ENCODE measurements at places on chromosomes 12 and 14. TPM values are rescaled to one million over a fixed set of nuclear protein-coding genes. Genes with fewer than 3 reads are reported as not detected.

NCAPD2 gene
- 37.8 TPM for total RNA-seq

ZNF664 gene
- 49.7 TPM for total RNA-seq

KLHDC1 gene
- total RNA-seq = 1.1 TPM

NOP9 gene
- total RNA-seq = 27.6 TPM

GPD1 gene
- total RNA-seq = not detected

SUDS3 gene
- total RNA-seq = 21.6 TPM

KRT71 gene
- total RNA-seq = not detected

- H3K4me3 ChIP-seq = no peak overlapping the region
- peaks cover 2% of the 10 kb centered on the region for H3K27me3 ChIP-seq
- peaks cover 42% of the 10 kb centered on the region for H3K4me1 ChIP-seq
- no peaks in the 10 kb centered on the region for H3K36me3 ChIP-seq
- DNase-seq = no peak
- H3K27ac ChIP-seq = peak overlapping the region; percentile 61
Measured at GRCh38 chr12:12216349-12217017, 50.4 kb downstream of the LRP6 start.

GRCh38 chr14:35320472-35320871 is 28.3 kb downstream of the PSMA6 start:
- no peak for DNase-seq
- H3K36me3 ChIP-seq = peaks cover 18% of the 10 kb centered on the region
- no peaks in the 10 kb centered on the region for H3K27me3 ChIP-seq
- H3K4me3 ChIP-seq = no peak overlapping the region

DNA sequence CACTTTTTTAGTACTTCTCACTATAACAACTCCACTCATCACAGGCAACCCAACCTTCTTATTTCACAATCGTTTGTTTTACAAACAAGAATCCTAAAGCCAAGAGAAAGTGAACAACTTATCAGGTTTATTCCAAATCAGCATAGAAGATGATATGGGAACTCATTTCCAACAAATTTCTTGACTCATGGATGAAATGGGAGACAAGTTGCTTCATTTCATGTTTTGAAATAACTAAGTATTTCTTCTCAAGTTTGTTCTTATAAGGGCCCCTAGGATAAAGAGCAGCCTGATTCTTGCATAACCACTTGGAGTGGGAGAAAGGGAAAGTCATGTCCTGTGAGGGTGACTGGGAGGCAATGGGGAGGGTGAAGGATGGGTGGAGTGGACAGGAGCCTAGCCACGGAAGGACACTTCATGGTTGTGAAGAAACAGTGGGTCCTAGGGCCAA is 168.3 kb downstream of the DUSP6 start:
- H3K36me3 ChIP-seq = peaks cover 7% of the 10 kb centered on the region
- no peak for DNase-seq
- H3K4me3 ChIP-seq = no peak overlapping the region
- H3K27me3 ChIP-seq = no peaks in the 10 kb centered on the region

GRCh38 chr14:53365486-53366130 is 212.5 kb upstream of the DDHD1 start:
- H3K4me3 ChIP-seq = no peak overlapping the region
- no peak overlapping the region for H3K27ac ChIP-seq
- peaks cover 6% of the 10 kb centered on the region for H3K27me3 ChIP-seq
- H3K36me3 ChIP-seq = peaks cover 8% of the 10 kb centered on the region
- H3K4me1 ChIP-seq = peaks cover 40% of the 10 kb centered on the region

GRCh38 chr14:76781648-76782051 is 20.4 kb downstream of the VASH1 start:
- H3K4me3 ChIP-seq = no peak overlapping the region
- H3K36me3 ChIP-seq = no peaks in the 10 kb centered on the region
- no peaks in the 10 kb centered on the region for H3K27me3 ChIP-seq
- 0 out of 2 replicates have a peak overlapping the region, but pooled peaks have one; percentile 7 for H3K27ac ChIP-seq
- no peak for DNase-seq

- H3K36me3 ChIP-seq = no peaks in the 10 kb centered on the region
- peaks cover 9% of the 10 kb centered on the region for H3K27me3 ChIP-seq
- H3K4me3 ChIP-seq = no peak overlapping the region
Measured at GRCh38 chr12:4099276-4099675, 174.3 kb upstream of the CCND2 start.

DNA sequence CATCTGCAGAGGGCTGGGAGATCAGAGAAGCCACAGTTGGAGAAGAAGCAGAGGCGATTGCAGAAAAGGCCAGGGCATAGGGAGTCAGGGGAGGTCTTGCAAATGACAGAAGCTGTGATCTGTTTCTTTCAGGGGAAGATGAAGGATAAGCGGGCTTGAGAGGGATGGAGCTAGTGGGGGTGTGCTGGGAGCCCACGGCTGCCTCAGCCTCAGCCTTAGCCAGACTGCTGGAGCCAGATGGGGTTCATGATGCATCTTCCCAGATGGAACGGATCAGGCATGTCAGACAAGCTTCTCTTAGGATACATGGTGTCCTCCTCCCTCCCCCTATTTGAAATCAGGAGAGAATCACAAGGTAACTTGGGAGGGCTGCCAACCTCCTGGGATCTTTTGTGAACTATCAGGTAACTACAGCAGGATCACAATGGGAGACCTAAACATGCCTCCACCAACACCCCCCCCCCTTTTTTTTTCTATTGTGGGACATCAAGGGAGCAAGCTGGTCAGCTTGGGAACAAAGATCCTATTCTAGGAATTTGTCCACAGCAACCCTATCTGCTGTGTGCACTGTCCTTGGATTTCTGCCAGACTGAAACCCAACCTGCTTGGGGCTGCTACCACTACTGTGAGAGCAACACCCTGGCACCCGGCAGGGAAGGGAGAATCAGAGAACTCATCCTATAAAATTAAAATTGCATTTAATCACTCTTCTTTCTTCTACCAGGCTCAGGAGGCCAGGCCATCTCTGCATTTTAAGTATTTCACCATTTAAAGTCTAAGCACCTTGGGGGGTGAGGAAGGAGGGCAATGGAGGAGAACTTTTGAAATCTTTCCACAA is 10.7 kb upstream of the ATP2A2 start:
- DNase-seq = peak; percentile 31
- peak overlapping the region; percentile 77 for H3K4me3 ChIP-seq
- H3K4me1 ChIP-seq = peaks cover 80% of the 10 kb centered on the region
- peak overlapping the region; percentile 73 for H3K27ac ChIP-seq

DNA sequence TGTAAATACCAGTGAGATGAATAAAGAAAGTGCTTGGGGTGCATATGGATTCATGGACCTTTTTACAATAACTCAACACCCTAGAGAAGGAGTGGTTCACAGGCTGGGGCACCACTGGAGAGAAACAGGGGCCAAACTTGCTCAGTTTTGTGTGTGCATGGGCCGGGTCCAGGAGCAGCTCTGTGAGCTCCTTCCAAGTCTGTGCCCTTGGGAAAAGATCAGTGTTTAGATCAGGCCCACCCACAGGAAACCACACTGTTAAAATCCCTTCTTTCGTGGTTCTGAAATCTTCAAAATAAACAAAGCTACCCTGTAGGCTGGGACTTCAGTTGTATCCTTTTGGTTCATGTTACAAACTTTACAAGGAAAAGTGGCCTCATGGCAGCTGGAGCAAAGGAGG is 156.1 kb upstream of the TMEM260 start:
- H3K27me3 ChIP-seq = peaks cover 19% of the 10 kb centered on the region
- H3K27ac ChIP-seq = no peak overlapping the region
- no peak for DNase-seq
- H3K4me1 ChIP-seq = peaks cover 17% of the 10 kb centered on the region

GRCh38 chr14:31106768-31107167 is 80.6 kb upstream of the STRN3 start:
- H3K27me3 ChIP-seq = no peaks in the 10 kb centered on the region
- peaks cover 8% of the 10 kb centered on the region for H3K4me1 ChIP-seq
- DNase-seq = peak; percentile 30

GRCh38 chr12:18267427-18268099 is 6.2 kb downstream of the PIK3C2G start:
- peaks cover 5% of the 10 kb centered on the region for H3K4me1 ChIP-seq
- H3K4me3 ChIP-seq = no peak overlapping the region

DNA sequence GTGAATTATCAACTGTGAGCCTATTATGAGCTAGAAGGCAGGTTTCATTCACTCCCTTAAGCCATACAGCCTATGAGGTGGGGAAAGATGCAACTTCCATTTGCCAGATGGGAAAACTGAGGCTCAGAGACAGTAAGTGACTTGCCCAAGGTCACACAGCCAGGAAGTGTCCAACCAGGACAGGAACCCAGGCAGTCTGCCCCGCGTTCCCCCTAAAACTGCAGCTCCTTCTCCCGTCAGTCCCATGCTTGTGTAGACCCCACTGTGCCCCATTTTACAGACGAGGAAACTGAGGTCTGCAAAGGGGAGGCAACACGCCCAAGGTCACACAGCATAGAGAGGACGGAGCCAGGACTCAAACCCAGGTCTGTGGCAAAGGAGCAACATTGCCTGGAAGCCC is 50.6 kb downstream of the NCOR2 start:
- H3K4me3 ChIP-seq = peak overlapping the region; percentile 92
- H3K36me3 ChIP-seq = peaks cover 13% of the 10 kb centered on the region
- DNase-seq = no peak
- H3K27ac ChIP-seq = peak overlapping the region; percentile 96
- peaks cover 9% of the 10 kb centered on the region for H3K27me3 ChIP-seq
- peaks cover 69% of the 10 kb centered on the region for H3K4me1 ChIP-seq
